ENCODE measurements at places on chromosomes 1 and 21.

DNA sequence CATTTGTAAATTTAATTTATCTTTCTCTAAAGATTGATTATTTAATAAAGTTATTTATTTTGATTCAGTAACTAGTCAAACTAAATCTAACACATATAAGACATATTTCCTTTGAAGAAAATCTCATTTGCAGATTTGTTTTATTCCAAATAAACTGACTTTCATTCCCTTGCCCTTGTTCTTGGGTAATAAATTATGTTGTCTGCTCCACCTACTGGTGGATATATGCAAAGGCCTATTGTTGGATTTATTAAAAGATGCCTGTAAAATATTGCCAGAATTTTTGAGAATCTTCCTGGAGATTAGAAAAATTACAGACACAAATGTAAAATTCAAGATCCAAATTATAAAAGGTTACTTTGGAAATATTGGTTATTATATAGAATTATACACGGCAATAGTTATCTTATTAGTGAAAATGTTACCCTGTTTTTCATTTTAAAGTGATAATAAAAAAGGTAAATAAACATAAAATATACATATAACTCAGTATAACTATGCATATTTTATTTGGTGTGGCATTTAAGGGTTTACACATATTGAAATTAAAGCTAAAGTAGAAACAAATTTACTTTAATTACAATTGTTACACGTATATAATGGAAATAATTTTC is 116.1 kb downstream of the SPATA17 start:
- DNase-seq: no peak

- DNase-seq: no peak
These were observed 4.5 kb downstream of the FBXO6 start for GRCh38 chr1:11668516-11668915.

DNA sequence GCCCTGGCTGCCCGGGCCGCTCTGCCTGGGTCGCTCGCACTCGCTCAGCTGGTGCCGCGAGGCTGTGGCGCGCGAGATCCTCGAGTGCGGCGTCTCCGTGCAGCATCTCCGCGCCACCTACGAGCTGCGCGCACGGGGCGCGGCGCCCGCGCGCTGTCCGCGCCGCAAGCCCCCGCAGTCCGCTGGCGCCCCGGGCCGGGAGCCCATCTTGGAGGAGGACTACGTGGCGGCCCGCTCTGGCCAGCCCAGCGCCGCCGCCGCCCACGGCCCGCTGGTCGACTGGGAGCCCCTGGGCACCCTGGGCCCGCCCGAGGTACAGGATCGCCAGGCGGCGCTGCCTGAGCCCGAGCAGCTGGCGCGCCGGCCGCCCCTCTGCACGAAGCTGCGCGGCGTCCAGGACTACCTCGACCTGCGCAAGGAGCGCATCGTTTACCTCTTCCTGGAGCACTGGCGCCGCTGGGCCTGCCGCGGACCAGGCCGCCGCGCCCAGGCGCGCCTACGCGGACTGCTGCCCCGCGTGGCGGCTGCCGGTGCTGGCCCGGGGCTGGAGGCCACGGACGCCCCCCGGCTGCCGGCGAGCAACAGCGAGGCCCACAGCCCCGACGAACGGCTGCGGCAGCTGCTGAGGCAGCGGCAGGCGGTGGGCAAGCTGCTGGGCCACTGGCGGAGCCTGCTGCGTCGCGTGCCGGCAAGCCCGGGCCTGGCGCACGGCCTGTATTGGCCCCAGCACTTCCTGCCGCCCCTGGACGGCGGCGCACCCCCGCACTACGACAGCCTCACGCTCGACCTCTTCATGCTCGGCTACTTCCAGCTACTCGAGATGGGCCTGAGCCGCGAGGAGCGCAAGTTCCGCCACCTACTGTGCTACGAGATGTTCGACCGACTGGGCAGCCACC is 10.9 kb downstream of the TNFRSF25 start:
- DNase-seq: no peak

DNA sequence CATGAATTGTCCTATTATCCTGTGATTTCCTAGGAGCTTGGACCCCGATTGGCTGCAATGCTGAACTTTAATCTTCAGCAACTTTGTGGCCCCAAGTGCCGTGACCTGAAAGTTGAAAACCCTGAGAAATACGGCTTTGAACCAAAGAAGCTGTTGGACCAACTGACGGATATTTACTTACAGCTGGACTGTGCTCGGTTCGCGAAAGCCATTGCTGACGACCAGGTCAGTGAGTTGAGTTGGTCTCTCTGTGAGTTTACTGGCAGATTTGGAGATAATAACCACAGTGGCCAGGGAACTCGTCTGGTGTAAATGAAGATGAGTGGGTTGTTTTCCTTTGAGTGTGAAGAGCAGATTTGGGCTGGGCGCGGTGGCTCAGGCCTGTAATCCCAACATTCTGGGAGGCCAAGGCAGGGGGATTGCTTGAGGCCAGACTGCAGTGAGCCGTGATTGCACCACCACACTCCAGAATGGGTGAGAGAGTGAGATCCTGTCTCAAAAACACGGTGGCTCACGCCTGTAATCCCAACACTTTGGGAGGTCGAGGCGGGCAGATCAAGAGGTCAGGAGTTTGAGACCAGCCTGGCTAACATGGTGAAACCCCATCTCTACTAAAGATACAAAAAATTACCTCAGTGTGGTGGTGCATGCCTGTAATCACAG is 39.1 kb upstream of the KIF1B start:
- DNase-seq: no peak

- DNase-seq: no peak
These were observed 31.4 kb upstream of the OLIG2 start for GRCh38 chr21:32994305-32994704.

DNA sequence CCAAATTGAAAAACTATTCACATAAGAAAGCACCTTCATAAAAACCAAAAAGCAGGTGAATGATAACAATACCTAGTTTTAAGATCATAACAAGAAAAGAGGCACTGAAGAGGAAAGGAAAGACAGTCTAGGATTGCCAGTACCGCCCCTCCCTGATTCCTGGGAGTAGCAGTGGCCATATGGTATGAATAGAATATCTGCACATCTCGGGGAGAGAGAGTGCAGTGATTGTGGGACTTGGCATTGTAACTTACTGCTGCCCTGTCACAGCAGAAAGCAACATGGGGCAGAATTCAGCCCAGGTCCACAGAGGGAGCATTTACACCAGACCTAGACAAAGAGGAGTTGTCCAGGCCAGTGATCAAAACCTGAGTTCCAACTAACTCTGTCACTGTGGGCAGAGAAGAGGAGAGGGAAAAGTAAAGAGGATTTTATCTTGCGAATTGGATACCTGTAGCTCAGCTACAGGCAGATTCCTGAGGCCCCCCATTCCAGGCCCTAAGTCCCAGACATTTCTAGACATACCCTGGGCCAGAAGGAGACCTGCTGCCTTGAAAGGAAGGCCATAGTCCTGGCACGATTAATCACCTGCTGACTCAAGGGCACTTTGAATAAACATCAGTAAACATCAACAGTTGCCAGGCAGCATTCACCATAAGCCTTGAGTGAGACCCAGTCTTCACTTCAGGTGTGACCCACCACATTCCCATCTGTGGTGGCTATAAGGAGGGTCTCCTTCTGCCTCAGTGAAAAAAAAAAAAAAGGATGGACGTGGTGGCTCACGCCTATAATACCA is 397.5 kb downstream of the TGFB2 start:
- DNase-seq: no peak

DNA sequence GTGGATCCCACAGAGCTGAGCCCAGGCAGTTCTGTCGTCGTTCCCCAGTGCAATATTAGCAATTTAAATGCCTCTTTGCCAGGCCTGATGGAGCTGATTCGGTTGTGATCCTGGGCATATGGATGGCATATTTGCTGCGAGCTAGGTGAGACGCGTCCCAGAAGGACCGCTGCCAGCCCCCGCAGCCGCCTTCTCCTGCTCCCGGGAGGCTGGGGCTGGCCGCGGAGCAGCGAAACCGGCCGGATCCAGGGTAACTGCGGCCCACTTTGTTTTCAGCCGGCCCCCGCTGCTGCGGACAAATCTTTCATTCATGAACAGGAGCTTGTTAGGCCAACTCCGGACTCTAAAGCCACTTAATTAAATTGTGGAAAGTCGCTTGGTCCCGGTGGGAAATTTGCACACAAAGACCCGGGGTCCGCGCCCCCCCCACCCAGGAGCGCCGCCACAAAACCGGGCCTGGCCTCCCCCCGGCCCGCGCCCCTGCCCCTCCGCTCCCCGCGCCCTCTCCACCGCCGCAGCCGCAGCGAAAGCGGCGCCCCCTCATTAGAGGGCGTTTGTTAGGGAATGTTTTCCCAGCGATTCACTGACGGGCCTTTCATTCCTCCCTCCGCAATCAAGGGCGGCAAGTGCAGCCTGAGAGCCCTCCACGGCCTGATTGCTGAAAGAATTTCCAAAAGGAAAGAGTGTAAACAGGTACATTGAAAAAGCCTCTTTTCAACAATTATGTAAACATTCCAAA is 383.3 kb downstream of the RRAGC start:
- no peak for DNase-seq

DNA sequence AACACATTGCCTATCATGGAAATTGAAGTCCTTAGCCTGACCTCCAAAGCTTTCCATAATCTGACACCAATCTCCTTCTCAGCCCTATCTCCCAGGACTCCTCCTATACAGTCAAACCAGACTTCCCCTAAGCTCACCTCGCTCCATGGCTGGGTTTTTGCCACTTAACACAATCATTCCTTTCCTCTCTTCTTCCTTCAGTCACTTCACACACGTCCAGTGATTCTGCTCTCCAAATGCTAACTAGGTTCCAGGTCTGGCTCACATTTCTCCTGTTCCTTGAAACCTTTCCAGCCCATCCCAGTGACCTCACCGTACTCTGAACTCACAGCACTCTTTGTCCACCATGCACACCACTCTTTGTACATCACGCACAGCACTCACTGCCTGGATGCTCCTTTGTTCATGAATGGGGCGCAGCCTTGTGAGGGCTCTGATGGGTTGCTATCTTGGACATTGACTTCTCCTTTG is 98.4 kb downstream of the GLUL start:
- DNase-seq: no peak

DNA sequence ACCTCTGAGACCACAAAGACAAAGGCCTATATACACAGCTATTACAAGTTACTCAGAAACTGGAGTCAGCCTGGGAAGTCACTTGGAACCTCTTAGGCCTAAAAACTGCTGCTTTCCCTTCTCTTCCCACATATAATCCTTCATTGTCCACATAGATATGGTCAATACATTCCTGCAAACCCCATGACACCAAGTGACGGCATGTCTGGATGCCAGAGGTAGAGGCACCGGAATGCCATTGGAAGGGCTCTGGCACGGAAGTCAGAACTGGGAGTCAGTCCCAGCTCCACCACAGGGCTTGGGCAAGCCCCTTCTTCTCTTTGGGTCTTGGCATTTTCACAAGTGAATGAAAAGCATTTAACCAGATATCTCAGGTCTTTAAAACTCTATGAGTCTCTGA is 204.7 kb downstream of the MATN1 start:
- DNase-seq: no peak

DNA sequence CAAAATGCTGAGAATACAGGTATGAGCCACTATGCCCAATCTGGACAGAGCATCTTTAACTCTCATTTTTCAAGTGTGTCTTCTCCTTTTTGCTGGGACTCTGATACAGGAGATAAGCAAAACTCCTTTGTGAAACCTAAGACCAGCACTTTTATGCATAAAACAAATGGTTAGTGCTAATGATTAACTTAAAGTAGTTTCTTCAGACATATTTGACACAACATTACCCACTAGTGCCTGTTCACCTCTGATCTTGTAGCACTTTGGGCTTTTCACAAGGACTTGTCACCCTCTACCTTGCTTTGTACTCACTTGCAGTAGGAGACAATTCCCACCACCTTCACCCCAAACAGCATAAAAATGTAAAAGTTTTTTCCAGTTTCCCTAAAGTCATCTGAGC is 216.3 kb downstream of the RGS7 start:
- DNase-seq: no peak

GRCh38 chr1:103110701-103111100 is 2.4 kb upstream of the COL11A1 start:
- no peak for DNase-seq

DNA sequence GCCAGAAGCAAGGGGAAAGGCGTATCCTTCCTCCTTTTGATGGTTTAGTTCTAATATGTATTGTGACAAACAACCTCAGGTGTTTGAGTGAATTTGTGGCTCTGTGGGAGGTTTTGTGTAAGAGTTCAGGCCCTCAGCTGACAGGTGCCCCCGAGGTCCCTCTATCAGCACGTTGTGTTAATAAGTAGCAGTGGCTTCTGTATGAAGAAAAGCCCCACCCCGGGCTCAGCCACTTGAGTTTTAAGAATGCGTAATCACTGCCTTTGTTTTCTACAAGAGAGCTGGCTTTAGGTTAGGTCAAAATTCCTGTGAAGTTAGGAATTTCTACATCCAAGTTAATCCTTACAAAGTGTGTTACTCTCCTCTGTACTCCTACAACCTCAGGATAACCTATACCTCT is 92.4 kb upstream of the PGBD5 start:
- DNase-seq: no peak

DNA sequence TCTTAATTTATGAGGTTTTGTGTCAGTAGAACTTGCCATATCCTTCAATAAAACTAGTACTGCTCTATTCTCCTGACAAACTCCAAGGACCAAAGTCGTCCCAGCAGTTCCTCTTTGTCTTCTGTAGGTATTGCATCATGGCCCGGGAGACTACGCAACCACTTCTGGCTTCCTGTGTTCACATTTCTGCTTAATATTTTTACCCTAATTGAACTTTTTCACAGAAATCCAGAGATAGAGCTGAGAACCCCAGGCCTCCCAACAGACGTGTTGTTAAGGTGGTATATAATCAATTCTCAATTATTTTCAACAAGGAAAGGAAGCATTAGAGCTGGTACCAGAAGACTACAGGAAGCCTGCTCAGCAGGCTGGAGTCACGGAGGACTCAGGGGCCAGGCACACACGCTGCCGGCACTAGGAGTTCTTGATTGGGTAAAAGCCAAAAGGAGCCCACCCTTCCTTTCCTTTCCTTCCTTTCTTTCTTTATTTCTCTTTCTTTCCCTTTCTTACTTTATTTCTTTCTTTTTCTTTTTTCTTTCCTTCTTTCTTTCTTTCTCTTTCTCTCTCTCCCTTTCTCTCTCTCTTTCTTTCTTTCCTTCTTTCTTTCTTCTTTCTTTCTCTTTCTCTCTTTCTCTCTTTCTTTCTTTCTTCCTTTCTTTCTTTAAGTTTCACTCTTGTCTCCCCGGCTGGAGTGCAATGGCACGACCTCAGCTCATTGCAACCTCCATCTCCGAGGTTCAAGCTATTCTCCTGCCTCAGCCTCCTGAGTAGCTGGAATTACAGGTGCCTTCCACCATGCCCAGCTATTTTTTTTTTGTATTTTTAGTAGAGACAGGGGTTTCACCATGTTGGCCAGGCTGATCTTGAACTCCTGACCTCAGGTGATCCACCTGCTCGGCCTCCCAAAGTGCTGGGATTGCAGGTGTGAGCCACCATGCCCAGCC is 173.7 kb downstream of the ZBTB18 start:
- no peak for DNase-seq

- DNase-seq: no peak
These were observed 242.7 kb upstream of the JUN start for GRCh38 chr1:59026472-59026948.

DNA sequence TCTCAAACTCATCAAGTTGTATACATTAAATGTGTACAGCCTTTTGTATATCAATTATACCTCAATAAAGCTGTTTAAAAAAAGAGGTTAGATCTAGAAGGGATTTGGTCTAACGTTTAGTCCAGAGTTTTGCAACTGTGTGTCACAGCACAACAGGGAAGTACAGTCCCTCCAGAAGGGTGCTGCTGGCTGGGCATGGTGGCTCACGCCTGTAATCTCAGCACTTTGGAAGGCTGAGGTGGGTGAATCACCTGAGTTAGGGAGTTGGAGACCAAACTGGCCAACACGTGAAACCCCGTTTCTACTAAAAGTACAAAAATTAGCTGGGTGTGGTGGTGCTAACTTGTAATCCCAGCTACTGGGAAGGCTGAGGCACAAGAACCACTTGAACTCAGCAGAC is 78.3 kb upstream of the HAO2 start:
- DNase-seq: no peak

GRCh38 chr21:38837806-38838461 is 32.2 kb downstream of the ETS2 start:
- DNase-seq: no peak

Measured in left renal cortex interstitium (tissue), 4 donors.